ENCODE measurements at places on chromosomes 7 and 10.
A peak's percentile ranks its signal among the peaks of the same experiment; 100 is the strongest.

GRCh38 chr7:94288096-94288495 is 106.6 kb upstream of the COL1A2 start:
- no peak for DNase-seq

DNA sequence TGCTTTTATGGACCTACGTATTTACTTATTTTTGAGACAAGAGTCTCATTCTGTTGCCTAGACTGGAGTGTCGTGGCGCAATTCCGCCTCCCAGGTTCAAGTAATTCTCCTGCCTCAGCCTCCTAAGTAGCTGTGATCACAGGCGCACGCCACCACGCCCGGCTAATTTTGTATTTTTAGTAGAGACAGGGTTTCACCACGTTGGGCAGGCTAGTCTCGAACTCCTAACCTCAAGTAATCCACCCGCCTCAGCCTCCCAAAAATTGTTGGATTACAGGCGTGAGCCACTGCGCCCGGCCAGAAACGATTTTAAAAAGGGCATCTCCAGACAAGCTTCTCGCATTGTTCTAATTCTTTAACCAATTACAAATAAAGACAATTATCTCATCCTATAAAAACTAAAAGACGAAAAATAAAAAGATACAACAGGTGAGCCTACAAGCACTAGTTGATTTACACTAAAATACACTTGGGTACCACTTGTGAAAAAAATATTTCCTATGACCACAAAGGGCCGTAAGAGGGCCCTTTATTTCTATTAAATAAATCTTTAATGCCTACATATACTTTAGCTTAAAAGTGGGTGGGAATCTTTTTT is 2.4 kb downstream of the TRA2A start:
- no peak for DNase-seq

- DNase-seq: no peak
These were observed at the start of gene SH3PXD2A for GRCh38 chr10:103855424-103855823. SH3PXD2A (minus strand) TSS chr10:103855576; CDS start chr10:103855266, 310 bp downstream.

DNA sequence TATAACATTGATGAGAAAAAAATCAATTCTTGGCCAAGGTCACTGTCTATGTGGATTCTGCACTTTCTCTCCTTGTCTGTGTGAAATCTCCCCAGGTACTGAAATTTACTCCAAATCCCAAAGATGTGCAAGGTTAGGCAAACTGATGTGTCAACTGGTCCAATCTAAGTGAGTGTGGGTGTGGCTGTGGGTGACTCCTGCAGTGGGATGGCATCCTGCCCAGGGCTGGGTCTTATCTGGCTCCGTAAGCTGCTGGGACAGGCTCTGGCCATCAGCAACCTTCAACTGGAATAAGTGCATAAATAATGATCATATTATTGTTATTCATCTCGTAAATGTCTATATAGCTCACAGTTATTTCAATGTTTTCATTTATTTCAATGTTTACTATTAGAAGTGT is 79.3 kb downstream of the JCAD start:
- no peak for DNase-seq

GRCh38 chr10:43930243-43930642 is 281.6 kb upstream of the ZNF32 start:
- no peak for DNase-seq

GRCh38 chr7:109343678-109344077 is 774.0 kb downstream of the DNAJB9 start:
- DNase-seq: no peak

- DNase-seq: no peak
These were observed 986 bp upstream of the PPP2R2D start for GRCh38 chr10:131899695-131900349.

DNA sequence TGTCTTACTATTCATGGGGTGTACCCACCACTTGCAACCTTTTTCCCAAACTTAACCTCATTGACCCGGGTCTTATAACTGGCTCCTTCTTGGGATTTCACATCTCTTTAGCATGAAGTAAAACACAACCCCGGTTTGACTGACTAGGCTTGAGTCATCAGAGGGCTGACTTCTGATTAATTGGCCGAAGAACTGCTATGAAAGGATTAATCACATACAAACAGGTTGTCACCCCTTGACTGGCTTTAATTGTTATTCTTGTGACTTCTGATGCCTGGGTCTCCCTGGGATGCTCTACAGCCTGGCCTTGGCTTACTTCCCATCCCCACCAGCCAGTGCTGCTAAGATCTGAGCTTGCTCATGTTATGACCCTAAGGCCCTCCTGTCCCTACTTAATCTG is 8.8 kb upstream of the CRPPA start:
- DNase-seq: no peak

DNA sequence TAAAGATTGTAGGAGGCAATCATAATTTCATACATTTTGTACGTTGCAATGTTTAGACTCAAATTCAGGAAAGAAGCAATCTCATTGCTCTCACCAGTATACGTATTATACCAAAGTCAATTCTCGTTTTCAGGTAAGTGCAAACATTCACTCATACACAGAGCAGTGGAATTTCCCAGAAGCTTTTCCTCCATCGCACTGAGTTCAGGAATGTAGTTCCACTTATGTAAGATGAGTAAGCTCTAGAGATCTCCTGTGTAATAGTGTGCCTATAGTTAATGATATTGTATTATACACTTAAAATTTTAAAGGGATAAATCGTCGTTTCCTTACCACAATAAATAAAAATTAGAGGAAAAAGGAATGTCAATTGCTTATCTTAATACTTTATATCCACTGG is 470.8 kb upstream of the KCND2 start:
- DNase-seq: no peak

- DNase-seq: peak; percentile 83
These were observed 43.8 kb downstream of the EXOC6 start for GRCh38 chr10:92891885-92892690.

- no peak for DNase-seq
These were observed 525.1 kb downstream of the KIF20B start for GRCh38 chr10:90226517-90226916.

- no peak for DNase-seq
These were observed 1.8 kb downstream of the GRK5 start for GRCh38 chr10:119209035-119209735.

DNA sequence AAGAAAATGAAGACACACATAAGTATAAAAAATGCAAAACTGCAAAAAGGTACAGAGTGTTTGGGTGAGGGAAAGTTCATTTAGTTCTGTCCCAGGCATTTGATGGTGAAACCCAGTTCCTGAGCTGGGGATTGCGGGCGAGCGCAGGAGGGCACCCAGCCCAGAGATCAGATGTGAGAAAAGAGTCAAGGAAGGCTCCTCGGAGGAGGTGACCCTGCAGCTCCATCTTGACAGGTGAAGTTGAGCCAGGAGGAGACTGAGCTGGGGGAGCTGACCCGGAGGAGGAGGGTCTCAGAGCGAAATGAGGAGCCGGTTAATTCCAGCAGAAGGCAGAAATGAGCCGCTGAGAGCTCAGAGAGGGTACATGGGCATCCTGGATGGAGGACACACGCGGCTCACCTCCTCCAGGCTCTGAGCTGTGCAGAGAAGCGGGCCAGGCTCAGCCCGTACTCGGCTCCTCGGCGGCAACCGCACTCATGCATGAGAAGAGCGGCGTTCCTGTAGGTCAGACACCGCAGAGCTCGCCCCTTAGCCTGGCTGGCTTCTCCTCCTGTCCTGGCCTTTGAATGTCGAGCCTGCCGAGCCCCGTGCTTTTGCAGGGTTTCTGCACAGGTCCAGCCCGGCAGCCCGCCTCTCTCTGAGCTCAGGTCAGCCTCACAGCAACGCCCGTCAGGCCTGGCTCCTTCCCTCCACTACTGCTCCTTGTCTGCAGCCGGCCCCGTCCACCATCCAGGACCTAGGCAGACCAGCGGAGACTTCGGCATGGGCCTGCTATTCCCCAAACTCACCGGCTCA is 9.5 kb upstream of the RAMP3 start:
- DNase-seq: no peak

DNA sequence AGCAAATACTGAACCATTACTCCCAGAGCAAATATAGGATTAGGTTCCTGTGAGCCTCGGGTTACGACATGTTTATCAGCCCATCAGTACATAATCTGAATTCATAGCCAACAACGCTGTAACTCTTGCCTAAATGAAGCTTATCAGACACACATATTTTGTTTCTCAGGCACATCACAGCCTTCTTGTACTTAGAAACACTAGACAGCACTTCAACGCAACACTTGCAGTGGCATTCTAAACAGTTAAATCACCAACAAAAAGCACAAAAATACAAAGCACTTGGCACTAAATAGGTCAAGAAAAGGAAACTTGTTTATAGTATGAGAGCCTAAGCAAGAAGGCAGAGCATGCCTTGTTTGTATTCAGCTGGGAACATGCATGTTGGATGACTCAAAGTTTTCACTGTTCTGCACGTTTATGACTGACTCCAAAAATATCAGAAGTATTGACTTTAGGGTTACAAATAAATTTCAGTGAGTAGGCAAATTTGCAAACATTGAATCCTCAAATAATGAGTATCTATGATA is 75.0 kb downstream of the VPS50 start:
- no peak for DNase-seq

DNA sequence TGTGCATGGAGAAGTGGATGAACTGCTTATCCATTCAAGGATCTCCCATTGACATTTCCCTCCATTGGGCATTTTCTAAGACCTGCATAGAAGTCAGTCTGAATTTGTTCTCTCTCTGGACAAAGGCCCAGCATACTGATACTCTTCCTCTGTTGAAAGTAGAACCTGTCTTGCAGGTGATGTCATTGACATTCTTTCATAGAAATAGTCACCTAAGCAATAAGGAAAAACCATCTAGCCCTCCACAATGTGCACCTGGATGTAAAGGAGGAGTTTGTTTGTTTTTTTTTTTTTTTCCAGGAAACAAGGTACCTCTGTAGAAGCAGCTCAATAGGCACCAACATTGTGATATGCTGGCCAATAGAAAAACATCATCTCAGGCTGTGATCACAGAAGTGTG is 150.4 kb downstream of the DPY19L1 start:
- no peak for DNase-seq

GRCh38 chr7:100968650-100969049 is 715 bp upstream of the MUC12 start:
- DNase-seq: no peak

GRCh38 chr7:38704041-38704547 is 72.9 kb upstream of the AMPH start:
- no peak for DNase-seq

- DNase-seq: no peak
These were observed 21.3 kb upstream of the LIPF start for GRCh38 chr10:88642963-88643362.

DNA sequence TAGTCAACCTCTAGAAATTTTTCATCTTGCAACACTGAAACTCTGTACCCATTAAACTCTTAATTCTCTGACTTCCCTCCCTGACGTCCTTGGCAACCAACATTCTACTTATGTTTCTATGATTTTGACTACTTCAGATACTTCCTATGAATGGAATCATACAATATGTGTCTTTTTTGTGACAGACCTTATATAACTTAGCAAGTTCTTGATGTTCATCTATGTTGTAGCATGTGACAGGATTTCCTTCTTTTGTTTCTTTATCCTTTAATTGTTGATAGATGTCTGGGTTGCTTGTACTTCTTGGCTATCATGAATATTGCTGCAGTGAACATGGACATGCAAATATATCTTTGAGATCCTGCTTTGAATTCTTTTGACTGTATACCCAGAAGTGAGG is 240.8 kb downstream of the ADK start:
- DNase-seq: no peak

GRCh38 chr7:92313055-92313454 is 67.3 kb downstream of the ANKIB1 start:
- DNase-seq: no peak

DNA sequence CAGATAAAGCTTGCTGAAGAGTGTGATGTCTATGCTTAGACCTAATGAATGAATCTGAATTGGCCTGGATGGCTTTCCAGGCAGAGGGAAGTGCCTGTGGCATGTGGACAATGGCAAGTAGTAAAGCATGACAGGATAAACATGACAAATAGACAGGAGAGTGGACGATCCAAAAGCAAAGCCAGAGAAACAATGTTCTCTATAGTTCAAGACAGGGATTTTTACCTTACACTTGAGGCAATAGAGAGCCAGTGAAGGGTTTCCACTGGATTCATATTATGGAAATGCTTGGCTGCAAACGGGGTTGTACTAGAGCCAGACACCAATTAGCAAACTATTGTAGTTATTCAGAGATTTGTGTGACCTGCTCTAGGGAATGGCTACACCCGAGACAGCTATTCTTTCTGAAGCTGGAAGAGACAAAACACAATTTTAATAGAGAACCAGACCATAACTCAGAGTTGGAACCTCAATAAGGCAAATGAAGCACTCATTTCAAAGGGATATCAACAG is 2.3 kb downstream of the AGMO start:
- DNase-seq: no peak

- no peak for DNase-seq
These were observed 10.7 kb downstream of the BRAT1 start for GRCh38 chr7:2544541-2545188.

DNA sequence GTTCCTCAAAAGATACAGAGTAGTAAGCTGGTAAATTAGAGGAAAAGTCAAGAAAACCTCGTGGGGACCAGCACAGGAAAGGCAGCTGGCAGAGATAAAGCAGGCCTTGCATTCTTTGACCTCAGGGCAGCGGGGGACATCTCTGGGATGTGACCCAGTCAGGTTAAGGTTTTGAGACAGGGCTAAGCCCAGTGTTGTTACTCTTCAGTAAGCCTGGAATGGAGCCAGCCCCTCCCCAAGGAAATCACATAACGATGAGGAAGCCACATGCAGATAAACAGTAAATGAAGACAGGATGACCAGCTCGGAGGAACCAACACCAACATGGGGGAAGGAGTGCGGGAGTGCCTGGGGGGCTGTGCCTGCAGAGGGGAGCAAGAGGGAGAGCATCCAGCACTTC is 99.6 kb downstream of the JAZF1 start:
- no peak for DNase-seq

DNA sequence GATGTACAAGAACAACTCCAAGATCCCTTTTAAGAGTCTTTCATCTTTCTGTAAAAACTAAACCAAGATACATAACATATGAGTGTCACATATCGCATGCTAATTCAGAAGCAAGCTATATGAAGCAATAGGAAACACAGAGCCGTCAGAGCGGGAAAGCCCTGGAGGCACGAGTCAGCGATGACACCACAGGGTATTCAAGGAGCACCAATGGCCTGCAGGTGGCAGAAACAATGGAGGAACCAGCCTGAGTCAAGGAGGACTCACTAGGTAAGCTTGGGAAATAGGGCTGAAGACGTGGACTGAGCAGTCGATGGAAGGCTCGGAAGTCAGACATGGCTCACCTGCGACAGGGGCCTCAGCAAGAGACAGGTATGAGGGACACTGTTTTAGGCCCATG is 214.4 kb downstream of the FAM107B start:
- peak; percentile 85 for DNase-seq
